ENCODE measurements at places on chromosomes 2 and 18.

DNA sequence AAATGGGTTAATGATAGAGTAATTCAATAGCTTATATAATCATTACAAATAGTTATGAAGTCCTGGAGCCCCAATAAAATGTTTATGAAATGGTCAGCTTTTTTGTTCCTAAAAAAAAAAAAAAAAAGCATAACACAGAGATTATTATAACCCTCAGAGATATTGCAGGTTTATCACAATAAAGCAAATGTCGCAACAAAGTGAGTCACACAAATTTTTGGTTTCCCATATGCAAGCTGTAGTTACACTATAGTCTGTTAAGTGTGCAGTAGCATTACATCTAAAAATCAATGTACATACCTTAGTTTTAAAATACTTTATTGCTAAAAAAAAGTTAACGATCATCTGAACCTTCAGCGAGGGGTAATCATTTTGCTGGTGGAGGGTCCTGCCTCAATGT is 20.0 kb downstream of the WDFY1 start:
- DNase-seq = no peak

- no peak for DNase-seq
These were observed 199.4 kb upstream of the RASGRP3 start for GRCh38 chr2:33277002-33277426.

DNA sequence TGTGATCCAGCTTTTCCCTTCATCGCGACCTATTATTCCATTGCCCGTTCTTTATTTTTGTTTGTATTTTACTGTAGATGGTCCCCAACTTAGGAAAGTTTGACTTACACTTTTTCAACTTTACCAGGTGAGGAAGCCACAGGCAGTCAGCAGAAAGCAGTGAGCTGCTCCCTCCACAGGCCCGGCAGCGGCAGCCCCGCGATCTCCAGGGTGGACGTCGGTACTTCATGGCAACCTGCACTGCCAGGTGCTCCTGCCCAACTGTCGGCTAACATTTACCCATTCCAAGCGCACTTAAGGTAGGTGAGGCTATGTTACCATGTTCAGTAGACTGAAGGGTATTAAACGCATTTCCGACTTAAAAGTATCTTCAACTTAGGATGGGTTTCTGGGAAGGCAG is 12.8 kb downstream of the ZNF516 start:
- no peak for DNase-seq

DNA sequence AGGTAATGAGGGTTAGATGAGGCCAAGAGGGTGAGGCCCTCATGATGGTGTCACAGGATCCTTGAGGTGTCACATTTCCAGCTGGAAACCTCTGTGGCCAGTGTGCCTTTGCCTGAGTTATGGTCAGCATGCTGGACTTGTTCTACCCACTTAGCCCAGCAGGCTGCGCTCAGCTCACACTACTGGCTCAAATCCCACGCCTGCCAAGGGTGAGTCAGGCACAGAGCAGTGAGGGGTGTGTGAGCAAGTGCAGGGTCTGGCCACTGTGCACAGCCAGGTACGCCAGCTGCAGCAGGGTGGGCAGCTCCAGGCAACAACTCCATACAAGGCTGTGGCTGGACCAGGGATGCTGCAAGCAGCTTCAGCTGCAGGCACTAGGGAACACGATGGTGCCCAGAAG is 616.6 kb upstream of the FSHR start:
- DNase-seq = no peak

All from activated T-cell treated with anti-CD3 and anti-CD28 coated beads for 48 hours (primary cell).